ENCODE measurements at places on chromosomes 5 and 9.

- DNase-seq: peak; percentile 54
Measured at GRCh38 chr5:72066705-72067107, 40.6 kb upstream of the MAP1B start.

GRCh38 chr5:149940941-149941644 is 3.5 kb downstream of the PDE6A start:
- DNase-seq: no peak

- no peak for DNase-seq
Measured at GRCh38 chr5:132655821-132656773, 1.9 kb upstream of the IL13 start.

GRCh38 chr9:71897577-71897976 is 13.4 kb downstream of the ABHD17B start:
- DNase-seq: no peak

- no peak for DNase-seq
Measured at GRCh38 chr5:178325679-178326373, 93.2 kb upstream of the PHYKPL start.

DNA sequence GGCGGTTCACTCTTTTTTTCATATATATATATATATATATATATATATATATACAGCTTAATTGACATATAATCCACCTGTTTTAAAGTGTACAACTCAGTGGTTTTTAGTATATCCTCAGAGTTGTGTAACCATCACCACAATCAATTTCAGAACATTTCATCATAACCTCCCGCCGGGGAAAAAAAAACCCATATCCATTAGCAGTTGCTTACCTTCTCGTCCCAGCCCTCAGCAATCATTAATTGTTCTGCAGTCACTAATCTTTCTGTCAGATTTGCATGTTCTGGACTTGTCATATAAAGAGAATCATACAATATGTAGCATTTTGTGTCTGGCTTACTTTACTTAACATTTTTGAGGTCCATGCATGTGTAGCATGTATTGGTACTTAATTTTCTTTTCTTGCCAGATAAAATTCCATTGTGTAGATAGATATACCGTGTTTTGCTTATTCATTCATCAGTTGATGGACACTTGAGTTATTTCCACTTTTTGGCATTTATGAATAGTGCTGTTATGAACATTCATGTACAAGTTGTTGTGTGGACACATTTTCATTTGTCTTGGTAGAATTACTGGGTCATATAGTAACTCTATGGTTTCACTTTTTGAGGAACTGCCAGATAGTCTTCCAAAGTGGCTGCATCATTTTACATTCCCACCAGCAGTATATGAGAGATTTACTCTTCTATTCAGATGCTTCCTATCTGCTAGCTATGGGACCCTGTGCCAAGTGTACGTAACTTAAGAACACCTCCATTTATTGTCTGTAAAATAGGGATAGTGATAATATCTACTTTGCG is 3.5 kb upstream of the RNF145 start:
- no peak for DNase-seq

DNA sequence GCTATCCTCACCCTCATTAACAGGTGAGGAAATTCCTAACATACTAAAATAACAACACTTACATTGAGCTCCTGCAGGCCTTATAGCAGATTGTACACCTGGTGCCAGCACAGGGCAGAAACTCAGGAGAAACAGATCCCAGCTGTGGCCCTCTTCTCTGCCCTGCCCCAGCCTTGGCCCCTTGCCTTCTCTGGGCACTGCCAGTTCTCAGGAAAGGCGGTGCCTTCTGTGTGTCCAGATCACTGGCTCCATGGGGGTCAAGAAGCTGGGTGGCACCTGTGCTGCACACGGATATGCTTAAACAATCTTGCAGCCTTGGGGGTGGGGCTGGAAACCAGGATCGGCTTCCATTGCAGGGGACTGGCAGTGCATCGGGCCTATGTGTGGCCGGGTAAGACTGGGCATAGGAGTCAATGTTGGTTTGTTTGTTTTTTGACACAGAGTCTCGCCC is 19.3 kb downstream of the KYAT1 start:
- no peak for DNase-seq

DNA sequence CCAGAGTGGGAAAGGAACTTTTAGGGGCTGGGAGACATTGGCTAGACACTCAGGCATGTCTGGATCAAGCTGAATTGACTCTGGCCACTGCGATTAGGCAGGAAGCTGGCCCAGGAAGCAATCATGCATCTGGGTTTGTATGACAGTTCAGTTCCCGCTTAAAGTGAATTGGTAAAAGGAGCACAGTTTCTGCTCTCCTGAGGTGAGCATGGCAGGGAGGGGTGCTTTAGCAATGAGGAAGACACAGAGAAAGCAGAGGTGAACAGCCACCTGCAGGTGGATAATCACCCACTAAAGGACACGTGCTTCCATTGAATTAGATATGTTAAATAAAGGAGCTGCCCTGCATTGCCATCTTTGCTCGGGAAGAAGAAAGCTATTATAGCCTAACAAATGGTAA is 248.1 kb upstream of the MAP3K1 start:
- no peak for DNase-seq

- DNase-seq: no peak
Measured at GRCh38 chr9:111868475-111868874, 28.1 kb upstream of the UGCG start.

GRCh38 chr9:84296146-84296843 is 44.3 kb downstream of the SLC28A3 start:
- no peak for DNase-seq

GRCh38 chr5:130333089-130333488 is 428.8 kb downstream of the CHSY3 start:
- DNase-seq: peak; percentile 54

- DNase-seq: no peak
Measured at GRCh38 chr9:116030517-116030916, 123.1 kb upstream of the PAPPA start.

DNA sequence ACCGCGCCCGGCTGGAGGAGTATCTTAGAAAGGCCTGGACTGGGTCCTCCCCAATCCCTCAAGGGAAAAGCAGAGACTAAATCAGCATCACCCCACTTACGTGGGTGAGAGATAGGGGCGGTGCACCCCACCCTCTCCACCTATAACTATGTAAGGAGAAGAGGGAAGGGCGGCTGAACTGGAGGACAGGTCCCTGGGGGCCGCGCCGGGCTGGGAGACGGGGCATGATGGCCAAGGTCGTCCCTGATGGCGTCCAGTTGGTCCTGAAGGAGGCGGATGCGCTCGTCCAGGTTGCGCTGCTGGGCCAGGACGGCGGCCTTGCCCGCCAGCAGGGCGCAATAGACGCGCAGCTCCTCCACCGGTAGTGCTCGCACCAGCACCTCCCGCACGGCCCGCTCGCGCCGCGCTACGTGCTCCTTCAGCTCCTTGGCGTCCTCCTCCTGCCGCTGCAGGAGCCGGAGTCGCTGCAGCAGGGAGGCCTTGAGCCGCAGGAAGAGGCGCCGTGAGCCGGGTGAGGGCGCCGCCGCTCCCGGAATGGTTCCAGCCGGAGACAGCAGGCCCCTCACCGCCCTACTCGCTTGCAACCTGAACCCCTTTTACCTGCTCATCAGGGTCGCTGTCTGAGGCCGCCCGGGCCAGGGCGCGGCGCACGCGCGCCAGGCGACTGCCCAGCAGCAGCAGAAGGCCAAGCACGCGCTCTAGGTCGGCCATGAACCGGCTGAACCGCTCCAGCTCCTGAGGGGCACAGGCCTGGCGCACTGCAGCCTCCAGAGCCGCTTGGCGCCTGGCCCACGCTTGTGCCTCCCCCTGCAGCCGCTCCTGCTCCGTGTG is 7.6 kb downstream of the SHROOM1 start:
- no peak for DNase-seq

- no peak for DNase-seq
Measured at GRCh38 chr5:57493034-57493433, 10.4 kb upstream of the ACTBL2 start.

- DNase-seq: no peak
Measured at GRCh38 chr5:136754216-136754615, 388.9 kb upstream of the TRPC7 start.

GRCh38 chr5:132746954-132747615 is at the start of gene CCNI2:
CCNI2 (plus strand) TSS chr5:132747426; CDS start chr5:132747496, 70 bp downstream.
- no peak for DNase-seq

- no peak for DNase-seq
Measured at GRCh38 chr5:27875148-27875547, 836.8 kb upstream of the CDH9 start.

DNA sequence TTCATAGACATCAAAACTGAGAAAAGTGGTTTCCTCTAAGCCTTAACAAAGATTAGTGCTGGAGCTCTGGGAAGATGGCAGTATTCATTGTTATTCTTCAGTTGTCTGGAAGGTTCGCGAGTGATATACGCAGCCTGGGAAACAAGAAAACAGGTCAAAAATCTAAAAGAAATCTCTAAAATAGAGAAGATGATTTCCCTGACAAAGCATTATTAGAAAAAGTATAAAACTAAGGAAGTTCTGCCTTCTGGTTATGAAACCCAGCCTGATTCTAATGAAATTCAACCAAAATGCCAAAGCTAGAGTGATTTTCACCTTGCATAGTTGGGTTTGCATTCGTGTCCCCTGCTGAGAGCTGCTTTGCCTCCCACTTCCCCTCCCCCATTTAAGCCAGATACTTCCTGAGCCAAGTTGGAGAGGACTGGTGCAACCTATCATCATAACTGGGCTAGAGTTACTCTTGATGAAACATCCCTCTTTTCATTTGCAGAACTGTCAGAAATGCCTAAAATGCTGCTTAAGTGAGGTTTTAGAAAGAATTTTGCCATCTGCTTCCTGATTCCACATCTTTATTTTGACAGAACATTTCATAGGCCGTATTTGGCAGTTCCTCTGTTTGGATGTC is 48.4 kb downstream of the NDFIP1 start:
- no peak for DNase-seq

DNA sequence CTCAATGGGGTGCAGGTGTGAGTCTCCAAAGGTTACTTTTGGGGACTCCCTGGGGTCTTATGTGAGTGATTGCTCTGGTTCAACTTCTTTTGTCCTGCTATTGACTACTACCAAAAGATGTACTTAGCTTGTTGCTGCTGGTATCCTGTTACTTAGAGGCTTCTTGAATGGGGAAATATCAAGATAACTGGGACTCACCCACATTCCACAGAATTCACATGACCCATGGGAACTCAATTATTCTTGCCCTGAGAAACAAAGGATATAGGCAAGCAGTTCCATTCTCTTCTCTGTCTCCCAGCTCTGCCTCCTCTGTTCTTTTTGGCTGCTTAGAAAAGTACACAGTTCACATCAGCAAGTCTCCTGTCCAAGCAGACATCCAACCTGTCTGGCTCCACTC is 105.9 kb downstream of the UNC13B start:
- DNase-seq: no peak
